H1 (cell line): ENCODE measurements at places on chromosomes 7 and 10.
A peak's percentile ranks its signal among the peaks of the same experiment; 100 is the strongest.

DNA sequence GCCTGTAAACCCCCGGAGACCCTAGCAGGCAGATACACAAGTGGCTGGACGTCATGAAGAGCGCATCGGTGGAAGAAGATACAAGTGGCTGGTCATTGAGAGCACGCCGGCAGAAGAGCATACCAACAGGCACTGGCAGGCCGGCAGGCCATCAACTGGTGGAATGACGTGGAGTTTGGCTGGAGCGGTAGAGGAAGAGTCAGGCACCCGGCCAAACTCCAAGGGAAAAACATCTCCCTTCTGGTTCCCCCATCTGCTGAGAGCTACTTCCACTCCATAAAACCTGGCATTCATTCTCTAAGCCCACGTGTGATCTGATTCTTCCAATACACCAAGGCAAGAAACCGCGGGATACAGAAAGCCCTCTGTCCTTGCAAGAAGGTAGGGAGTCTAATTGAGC is 113.4 kb upstream of the NPSR1 start:
- no peak overlapping the region for H3K4me3 ChIP-seq
- no peak overlapping the region for H3K27ac ChIP-seq
- H3K36me3 ChIP-seq, result no peaks in the 10 kb centered on the region
- no peaks in the 10 kb centered on the region for H3K4me1 ChIP-seq
- peaks cover 1% of the 10 kb centered on the region for H3K27me3 ChIP-seq

- no peaks in the 10 kb centered on the region for H3K36me3 ChIP-seq
- peaks cover 3% of the 10 kb centered on the region; the same call in 1 of the 2 replicates for H3K4me1 ChIP-seq
- no peak for DNase-seq
- no peaks in the 10 kb centered on the region for H3K27me3 ChIP-seq
- no peak overlapping the region for H3K27ac ChIP-seq
These were observed 208.7 kb downstream of the CRPPA start for GRCh38 chr7:16212610-16213009.

DNA sequence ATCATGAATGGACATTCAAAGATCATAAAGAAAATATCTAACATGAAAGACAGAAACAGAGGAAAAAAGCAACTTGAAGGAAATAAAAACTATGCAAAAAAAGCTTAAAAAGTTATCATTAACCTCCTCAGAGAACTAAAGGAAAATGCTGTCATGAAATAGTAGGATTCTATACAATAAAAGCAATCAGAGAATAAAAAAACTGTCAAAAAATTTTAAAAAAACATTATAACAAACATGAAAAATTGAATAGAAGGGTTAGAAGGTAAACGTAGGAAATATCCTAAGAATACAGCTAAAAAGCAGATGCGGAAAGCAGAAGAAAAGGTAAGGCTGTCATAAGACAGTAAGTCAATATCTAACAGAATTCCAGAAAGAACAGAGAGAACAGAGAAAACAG is 44.8 kb downstream of the SGMS1 start:
- no peak overlapping the region for H3K27ac ChIP-seq
- H3K36me3 ChIP-seq, result no peaks in the 10 kb centered on the region
- no peak overlapping the region for H3K4me3 ChIP-seq

DNA sequence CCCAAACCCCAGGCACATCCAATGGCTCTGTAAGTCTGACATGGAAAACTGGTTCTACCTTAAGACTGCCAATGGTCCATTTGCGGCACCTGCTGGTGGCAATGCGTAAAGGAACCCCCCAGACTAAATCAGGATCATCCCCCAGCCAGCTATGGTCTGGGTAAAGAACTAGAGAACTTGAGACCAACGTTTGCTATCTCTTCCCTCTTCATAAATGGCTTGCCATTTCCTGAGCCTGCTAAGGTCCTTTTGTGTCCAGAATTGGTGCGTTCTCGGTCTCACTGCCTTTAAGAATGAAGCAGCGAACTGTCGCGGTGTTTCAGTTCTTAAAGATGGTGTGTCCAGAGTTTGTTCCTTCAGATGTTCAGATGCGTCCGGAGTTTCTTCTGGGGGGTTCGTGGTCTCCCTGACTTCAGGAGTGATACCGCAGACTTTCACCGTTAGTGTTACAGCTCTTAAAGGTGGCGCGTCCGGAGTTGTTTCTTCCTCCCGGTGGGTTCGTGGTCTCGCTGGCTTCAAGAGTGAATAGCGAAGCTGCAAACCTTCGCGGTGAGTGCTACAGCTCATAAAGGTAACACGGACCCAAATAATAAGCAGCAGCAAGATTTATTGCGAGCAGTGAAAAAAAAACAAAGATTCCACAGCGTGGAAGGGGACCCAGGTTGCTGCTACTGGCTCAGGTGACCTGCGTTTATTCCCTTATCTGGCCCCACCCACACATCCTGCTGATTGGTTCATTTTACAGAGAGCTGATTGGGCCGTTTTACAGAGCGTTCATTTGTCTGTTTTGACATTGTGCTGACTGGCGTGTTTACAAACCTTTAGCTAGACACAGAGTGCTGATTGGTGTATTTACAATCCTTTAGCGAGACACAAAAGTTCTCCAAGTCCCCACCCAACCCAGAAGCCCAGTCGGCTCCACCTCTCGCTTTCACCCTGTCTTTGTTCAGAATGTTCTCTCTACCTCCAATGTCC is 95.4 kb downstream of the ELMO1 start:
- H3K4me1 ChIP-seq, result peaks cover 3% of the 10 kb centered on the region; the same call in 1 of the 2 replicates
- no peaks in the 10 kb centered on the region for H3K27me3 ChIP-seq
- H3K36me3 ChIP-seq, result no peaks in the 10 kb centered on the region
- DNase-seq, result peak; percentile 17

DNA sequence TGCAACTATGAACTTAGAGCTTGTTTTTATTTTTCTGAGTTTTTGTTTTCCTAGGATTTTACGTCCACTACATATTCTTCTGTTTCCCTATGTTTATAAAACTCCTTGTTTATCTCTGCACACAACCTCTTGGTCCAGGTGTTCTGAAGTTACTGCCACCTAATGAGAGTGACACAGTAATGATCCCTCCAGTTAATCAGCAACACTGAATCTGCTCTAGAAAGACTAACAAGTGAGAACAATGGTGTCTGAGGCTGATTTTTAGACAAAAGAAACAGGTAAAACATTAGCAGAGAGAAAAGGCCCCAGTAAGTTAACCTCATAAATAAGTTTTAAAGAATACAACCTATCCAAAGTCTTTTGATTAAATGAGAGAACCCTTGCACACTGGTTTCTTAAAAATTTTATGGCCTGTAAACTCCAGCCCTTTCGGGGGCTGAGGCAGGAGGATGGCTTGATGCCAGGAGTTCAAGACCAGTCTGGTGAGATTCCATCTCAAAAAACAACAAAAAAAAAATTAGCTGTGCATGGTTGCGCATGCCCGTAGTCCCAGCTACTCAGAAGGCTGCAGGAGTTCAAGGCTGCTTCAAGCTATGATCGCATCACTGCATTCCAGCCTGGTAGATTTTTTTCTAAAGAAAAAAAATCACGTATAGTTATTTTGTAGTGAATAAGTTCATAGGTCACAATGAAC is 397.6 kb downstream of the MAGI2 start:
- H3K27me3 ChIP-seq, result no peaks in the 10 kb centered on the region
- H3K27ac ChIP-seq, result no peak overlapping the region
- no peaks in the 10 kb centered on the region for H3K4me1 ChIP-seq
- no peak overlapping the region for H3K4me3 ChIP-seq
- DNase-seq, result no peak
- no peaks in the 10 kb centered on the region for H3K36me3 ChIP-seq

GRCh38 chr10:86970162-86970981 is 2.1 kb downstream of the ADIRF start:
- no peak overlapping the region for H3K27ac ChIP-seq
- peaks cover 20% of the 10 kb centered on the region for H3K27me3 ChIP-seq
- peak; percentile 70 for DNase-seq
- H3K4me3 ChIP-seq, result peak overlapping the region; percentile 36
- H3K36me3 ChIP-seq, result no peaks in the 10 kb centered on the region
